ENCODE measurements at places on chromosomes 12 and 14. TPM values are rescaled to one million over a fixed set of nuclear protein-coding genes. Genes with fewer than 3 reads are reported as not detected.

DNA sequence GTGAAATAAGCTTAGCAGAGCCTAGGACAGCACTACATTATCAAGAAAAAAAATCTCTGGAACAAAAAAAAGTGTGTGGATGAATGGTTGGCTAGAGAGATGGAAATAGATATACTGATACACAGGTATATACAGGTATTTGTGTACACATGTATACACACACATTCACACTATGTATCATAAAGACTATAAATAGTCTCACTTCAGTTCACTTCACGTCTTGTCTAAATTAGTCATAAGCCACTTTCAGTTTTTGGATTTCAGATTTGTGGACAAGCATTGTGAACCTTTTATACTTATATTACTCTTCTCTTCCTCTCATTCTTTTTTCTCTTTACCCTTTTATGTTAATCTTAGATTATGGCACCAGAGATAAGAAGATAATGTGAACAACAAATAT lies 41.8 kb upstream of the SLC6A15 start:
- no peak overlapping the region for H3K27ac ChIP-seq
- no peak for DNase-seq
- H3K36me3 ChIP-seq = no peaks in the 10 kb centered on the region
- H3K4me1 ChIP-seq = no peaks in the 10 kb centered on the region
- no peaks in the 10 kb centered on the region for H3K27me3 ChIP-seq

DNA sequence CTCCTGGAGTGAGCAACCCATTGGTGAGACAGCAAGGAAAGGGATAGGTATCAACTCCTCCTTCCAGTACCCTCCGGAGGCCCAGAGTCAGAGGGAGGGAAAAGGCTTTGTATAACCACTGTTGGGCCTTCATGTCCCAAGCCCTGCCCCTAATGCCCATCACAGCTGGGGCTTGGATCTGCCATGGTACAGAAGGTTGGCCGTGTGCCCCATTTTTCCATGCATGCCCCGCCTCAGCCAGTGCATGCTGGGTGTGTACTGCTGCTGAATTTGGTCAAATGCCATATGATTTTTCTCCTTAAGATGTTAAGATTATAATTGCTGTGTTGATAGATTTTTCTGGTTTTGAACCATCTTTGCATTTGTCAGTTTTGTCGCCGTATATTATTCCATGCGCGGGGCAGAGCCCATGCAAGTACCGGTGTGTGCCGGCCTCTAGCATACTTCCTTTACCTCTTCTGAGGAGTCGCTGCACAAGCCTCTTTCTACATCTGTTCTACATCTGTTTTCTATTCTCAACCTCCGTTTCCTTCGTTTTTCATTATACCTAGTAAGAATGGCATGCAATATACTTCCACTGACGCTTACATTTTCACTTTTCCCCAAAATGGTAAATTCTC lies 26.6 kb downstream of the PPP2R5C start:
- DNase-seq = no peak
- H3K4me3 ChIP-seq = no peak overlapping the region
- H3K27me3 ChIP-seq = no peaks in the 10 kb centered on the region
- H3K36me3 ChIP-seq = peaks cover 9% of the 10 kb centered on the region

DNA sequence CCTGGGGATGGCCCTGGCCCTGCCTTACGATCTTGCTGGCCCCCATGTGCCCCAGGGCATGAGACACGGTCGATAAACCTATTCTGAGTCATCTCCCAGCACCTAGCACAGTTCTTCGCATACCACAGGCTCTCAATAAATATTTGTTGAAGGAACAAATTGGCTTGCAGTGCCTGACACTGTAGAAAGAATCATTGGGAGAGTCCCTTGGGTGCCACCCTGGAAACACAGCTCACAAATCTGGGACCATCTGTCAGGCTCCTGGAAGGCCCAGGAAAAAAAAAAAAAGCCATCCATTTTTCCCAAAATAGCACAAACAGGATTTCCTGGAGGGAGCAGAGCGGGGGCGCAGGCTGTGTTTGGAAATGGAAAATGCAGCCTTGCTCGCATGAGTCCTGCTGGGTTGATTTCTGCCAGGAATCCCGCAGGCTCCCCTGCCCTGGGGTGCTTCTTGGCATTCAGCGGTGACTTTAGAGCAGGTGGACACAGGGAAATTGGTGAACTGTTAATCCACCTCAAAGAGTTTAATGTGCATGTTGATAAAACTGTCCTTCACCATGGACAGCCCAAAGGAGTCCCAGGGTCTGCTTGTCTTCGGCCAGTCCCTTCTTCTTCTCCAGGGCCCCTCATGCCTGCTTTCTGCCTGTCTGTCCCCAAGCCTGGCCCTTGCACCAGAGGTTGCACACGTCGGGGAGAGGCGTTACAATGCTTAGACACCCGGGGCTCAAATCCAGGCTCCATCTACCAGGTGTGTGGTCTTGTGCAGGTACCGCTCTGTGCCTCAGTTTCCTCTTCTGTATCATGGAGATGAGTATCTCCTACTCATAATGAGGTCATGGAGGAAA lies 106.1 kb upstream of the RFLNA start:
- no peaks in the 10 kb centered on the region for H3K36me3 ChIP-seq
- no peak overlapping the region for H3K4me3 ChIP-seq
- no peaks in the 10 kb centered on the region for H3K27me3 ChIP-seq
- peaks cover 49% of the 10 kb centered on the region for H3K4me1 ChIP-seq

- H3K36me3 ChIP-seq = no peaks in the 10 kb centered on the region
- H3K27me3 ChIP-seq = no peaks in the 10 kb centered on the region
- H3K4me3 ChIP-seq = no peak overlapping the region
- H3K27ac ChIP-seq = no peak overlapping the region
- no peaks in the 10 kb centered on the region for H3K4me1 ChIP-seq
- no peak for DNase-seq
Observed at GRCh38 chr12:80200414-80200813, 101.1 kb downstream of the OTOGL start.

GRCh38 chr14:71905031-71905430 lies 27.2 kb upstream of the RGS6 start:
- H3K36me3 ChIP-seq = no peaks in the 10 kb centered on the region
- H3K27me3 ChIP-seq = no peaks in the 10 kb centered on the region
- no peak overlapping the region for H3K27ac ChIP-seq
- DNase-seq = no peak

GRCh38 chr12:95116773-95117172 lies 43.4 kb upstream of the NR2C1 start:
- no peaks in the 10 kb centered on the region for H3K27me3 ChIP-seq
- H3K4me1 ChIP-seq = no peaks in the 10 kb centered on the region
- no peak overlapping the region for H3K4me3 ChIP-seq
- no peak for DNase-seq
- H3K27ac ChIP-seq = no peak overlapping the region
- no peaks in the 10 kb centered on the region for H3K36me3 ChIP-seq

DNA sequence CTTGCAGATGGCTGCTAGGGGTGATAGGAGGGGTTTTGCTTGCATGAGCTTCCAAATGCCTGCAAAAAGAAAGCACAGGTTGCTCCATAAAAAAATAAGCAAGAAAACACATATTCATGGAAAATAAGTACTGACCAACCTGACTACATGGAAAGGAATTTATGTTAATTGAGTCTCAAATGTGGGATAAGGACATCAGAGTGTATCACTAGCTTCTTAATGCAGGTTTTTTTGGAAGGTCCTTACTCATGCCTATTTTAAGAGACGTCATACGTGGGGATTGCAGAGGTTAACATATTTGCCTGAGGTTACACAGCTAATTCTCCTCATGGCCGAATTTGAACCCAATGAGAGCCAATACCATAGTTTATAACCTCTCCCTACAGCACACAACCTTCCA lies 116.2 kb downstream of the ASCL1 start:
- H3K27me3 ChIP-seq = no peaks in the 10 kb centered on the region
- H3K27ac ChIP-seq = no peak overlapping the region
- DNase-seq = no peak
- no peak overlapping the region for H3K4me3 ChIP-seq

- no peak overlapping the region for H3K4me3 ChIP-seq
- no peaks in the 10 kb centered on the region for H3K36me3 ChIP-seq
- H3K4me1 ChIP-seq = peaks cover 3% of the 10 kb centered on the region
- peak; percentile 54 for DNase-seq
Observed at GRCh38 chr14:49306152-49306751, 279.9 kb downstream of the RPS29 start.

GRCh38 chr14:34087571-34087970 lies 136.7 kb upstream of the EGLN3 start:
- H3K4me3 ChIP-seq = no peak overlapping the region
- H3K36me3 ChIP-seq = no peaks in the 10 kb centered on the region
- H3K27me3 ChIP-seq = no peaks in the 10 kb centered on the region
- no peak overlapping the region for H3K27ac ChIP-seq

GRCh38 chr14:88975043-88975830 lies 150.8 kb downstream of the TTC8 start:
- no peaks in the 10 kb centered on the region for H3K4me1 ChIP-seq
- H3K36me3 ChIP-seq = no peaks in the 10 kb centered on the region
- no peaks in the 10 kb centered on the region for H3K27me3 ChIP-seq
- DNase-seq = no peak
- H3K27ac ChIP-seq = no peak overlapping the region
- no peak overlapping the region for H3K4me3 ChIP-seq

DNA sequence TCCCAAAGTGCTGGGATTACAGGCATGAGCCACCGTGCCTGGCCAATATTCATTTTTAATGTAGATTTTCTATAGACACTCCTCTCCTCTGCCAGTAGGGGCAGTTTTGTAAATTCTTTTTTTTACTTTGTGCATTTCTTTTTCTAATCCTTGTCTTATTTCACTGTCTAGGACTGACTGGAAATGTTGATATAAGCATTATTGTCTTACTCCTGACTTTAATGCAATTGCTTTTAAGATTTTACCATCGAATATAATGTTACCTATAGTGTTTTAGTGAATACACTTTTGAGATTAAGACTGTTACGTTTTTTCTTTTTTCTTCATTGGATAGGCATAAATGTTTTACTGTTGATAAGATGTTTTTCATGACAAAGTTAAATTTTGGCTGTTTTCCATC lies 35.4 kb upstream of the EMP1 start:
- H3K4me3 ChIP-seq = no peak overlapping the region
- no peaks in the 10 kb centered on the region for H3K4me1 ChIP-seq
- no peaks in the 10 kb centered on the region for H3K36me3 ChIP-seq
- no peak overlapping the region for H3K27ac ChIP-seq
- no peak for DNase-seq

DNA sequence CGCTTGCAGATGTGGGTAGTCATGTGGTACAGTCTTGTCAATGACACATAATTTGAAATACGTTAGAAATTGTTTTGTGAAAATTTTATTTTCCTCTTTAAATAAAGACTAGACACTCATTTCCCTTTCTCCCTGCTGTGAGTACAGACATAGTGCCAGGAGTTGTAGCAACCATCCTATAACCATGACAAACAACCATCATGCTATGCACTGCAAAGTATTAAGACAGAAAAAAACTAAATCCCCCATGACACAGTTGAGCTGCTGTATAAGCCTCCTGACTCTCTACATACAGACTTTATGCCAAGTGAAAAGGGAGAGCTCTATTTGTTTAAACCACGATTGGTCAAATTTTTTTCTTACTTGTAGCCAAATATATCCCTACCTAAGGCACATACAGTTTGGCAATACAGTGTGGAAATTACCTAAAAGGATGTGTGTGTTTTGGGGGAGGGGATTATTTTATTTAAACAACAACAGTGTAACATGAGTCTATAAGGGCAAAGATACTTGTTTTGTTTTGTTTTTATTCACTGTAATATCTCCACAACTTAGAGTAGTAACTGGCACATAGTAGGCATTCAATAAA lies 45.0 kb upstream of the KRR1 start:
- no peaks in the 10 kb centered on the region for H3K27me3 ChIP-seq
- DNase-seq = no peak
- H3K4me3 ChIP-seq = no peak overlapping the region
- H3K27ac ChIP-seq = no peak overlapping the region
- no peaks in the 10 kb centered on the region for H3K4me1 ChIP-seq

GRCh38 chr12:5260591-5261086 lies 171.3 kb upstream of the NTF3 start:
- H3K4me3 ChIP-seq = no peak overlapping the region
- H3K4me1 ChIP-seq = no peaks in the 10 kb centered on the region
- H3K27me3 ChIP-seq = no peaks in the 10 kb centered on the region
- H3K36me3 ChIP-seq = no peaks in the 10 kb centered on the region
- no peak for DNase-seq
- H3K27ac ChIP-seq = no peak overlapping the region

DNA sequence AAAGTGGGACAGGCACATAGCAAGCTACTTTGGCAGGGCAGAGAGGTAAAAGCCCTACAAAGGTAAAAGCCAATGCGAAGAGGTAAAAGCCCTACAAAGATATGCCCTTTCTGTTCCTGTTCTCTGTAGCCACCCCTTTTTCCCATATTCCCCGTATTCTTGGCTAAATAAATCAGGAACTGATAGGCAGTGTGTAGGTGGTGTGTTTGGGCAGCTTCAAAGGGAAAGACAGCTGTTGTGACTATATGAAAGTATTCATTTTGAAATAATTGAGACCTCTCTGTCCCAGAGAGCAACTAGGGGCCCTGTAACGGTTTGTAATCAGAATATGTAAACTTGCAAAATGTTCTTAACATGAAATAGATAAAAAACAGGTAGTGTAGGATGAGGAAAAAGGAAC lies 11.3 kb upstream of the SLC41A2 start:
- no peak overlapping the region for H3K27ac ChIP-seq
- H3K4me1 ChIP-seq = no peaks in the 10 kb centered on the region
- no peak overlapping the region for H3K4me3 ChIP-seq
- no peaks in the 10 kb centered on the region for H3K36me3 ChIP-seq
- H3K27me3 ChIP-seq = no peaks in the 10 kb centered on the region
- no peak for DNase-seq

DNA sequence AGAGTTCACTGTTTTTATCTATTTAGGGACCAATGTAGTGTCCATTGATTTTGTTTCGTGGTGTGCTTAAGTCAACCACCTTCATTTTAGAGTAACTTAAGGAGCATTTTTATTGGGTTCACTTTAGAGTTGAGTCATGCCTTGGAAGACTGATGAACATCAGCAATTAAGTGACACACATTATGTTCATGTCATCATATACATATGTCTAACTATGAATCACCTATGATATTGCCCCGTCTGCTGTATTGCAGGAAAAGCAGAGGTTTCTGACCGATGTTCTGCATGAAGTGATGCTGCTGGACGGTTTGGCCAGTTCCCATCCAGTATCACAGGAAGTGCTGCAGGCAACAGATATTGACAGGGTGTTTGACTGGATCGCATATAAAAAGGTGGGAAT lies 227.1 kb downstream of the TRHDE start:
- H3K27ac ChIP-seq = no peak overlapping the region
- H3K36me3 ChIP-seq = no peaks in the 10 kb centered on the region
- no peaks in the 10 kb centered on the region for H3K27me3 ChIP-seq
- no peaks in the 10 kb centered on the region for H3K4me1 ChIP-seq
- no peak for DNase-seq

- H3K27ac ChIP-seq = peak overlapping the region; percentile 100
- peaks cover 41% of the 10 kb centered on the region for H3K27me3 ChIP-seq
- DNase-seq = peak; percentile 92
- H3K36me3 ChIP-seq = peaks cover 24% of the 10 kb centered on the region
Observed at GRCh38 chr14:68788996-68789820, 3.7 kb downstream of the ZFP36L1 start.

The ERH gene
- 145 TPM for total RNA-seq

The ARHGEF40 gene
- total RNA-seq = 71.0 TPM

The EEA1 gene
- total RNA-seq = 21.5 TPM

The C12orf54 gene
- total RNA-seq = 0.50 TPM

The CD9 gene
- total RNA-seq = 139 TPM

The KRT78 gene
- total RNA-seq = 0.11 TPM

Data from spinal cord (tissue), 10 donors.